ENCODE measurements at places on chromosomes 7 and 10.

DNA sequence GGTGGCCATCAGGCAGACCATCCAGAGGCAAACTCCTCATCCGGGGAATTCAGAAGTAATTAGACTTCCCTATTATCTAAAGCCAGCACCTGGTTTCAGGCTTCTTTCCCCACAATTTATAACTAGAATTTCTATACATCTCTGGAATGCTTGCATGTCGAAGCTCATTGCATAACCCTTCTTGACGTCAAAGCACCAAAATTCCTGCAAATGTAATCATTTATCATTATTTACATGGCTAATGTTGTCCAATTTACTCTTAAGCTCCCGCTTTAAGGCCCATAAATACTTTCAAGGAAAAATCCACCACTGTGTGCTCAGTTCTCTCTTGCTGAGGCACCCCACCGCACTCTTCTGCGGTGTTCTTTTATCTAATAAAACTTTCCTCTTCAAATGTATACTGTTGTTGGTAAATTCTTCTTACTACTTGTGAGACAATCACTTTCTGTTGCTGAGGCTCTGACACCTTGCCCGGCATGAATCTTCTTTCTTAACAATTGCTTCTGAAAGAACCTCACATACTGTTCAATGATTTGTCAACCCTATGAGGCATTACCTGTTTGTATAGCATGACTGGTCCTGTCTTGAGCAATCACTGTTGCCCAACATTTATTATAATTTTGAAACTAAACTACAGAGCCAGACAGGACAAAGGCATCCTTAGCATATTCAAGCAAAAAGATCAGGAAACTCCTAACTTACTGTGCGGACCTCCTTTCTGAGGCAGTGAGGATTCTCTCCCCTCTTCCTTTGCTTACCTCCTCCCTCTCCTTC is 17.4 kb upstream of the GPR141 start:
- DNase-seq, result no peak

GRCh38 chr10:84375011-84375410 is 46.6 kb downstream of the CCSER2 start:
- DNase-seq, result peak; percentile 77

- DNase-seq, result no peak
These were observed 15.4 kb downstream of the AQP1 start for GRCh38 chr7:30927040-30927439.

GRCh38 chr7:148014001-148014400 is 576.6 kb upstream of the C7orf33 start:
- no peak for DNase-seq

DNA sequence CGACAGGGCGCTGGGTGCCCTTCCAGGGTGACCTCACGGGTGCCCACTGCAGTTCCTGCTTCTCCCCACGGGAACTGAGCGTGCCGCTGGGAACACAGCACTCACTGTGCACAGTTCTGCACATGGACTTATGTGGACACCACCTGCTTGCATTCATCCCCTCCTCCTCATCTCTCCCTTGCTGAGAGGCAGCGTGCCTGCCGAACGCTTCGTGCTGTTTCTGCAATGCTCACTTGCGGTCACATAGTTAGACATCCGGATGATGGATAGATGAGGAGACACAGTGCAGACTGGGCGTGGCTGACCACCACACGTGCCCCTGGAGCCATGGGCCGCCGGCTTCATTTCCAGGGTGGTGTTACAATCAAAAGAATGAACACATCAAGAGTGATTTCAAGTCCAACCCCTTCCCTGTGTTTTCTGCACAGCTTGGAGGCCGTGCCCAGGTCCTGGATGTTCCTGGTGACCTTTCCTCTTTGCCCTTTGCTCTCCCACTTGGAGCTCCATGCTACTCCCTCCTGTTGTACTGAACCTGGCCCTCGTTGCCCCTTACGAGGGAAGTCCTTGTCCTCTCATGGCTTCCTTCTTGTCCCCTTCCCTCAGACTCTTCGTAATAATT is 119.4 kb downstream of the VIPR2 start:
- peak; percentile 74 for DNase-seq

DNA sequence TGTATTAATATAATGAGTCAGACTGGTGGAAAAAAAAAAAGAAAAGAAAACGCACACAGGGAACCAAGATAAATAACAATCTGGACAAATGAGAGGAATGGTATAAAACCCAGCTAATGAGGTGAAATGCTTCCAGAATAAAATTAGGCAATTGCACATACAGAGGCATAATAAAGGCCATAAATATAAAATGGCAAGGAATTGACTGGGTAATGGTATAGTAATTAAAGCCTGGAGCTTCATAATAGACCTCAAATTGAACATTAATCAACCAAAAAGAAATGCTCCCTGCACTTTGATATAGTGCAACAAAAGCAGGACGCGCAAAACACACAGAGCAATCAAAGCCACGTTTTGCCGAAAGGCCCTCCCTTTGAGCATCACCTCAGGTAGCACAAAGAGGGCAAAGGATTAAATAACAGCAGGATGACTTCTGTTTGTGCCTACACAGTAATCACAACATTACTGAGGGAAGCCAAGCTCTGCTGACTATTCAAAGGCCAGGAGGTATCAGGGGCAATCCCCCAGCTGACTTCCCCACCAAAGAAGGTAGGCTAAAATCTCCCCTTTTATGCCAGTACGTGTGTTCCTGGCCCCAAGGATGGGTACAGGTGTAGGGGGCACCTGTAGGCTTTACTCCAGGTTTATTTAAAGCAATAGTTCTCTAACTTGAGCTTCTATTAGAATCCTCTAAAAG is 343.7 kb downstream of the ELMO1 start:
- no peak for DNase-seq

- DNase-seq, result no peak
These were observed 3.6 kb downstream of the ADCK2 start for GRCh38 chr7:140676306-140676705.

GRCh38 chr10:35558276-35558675 is 46.9 kb upstream of the GJD4 start:
- DNase-seq, result no peak

DNA sequence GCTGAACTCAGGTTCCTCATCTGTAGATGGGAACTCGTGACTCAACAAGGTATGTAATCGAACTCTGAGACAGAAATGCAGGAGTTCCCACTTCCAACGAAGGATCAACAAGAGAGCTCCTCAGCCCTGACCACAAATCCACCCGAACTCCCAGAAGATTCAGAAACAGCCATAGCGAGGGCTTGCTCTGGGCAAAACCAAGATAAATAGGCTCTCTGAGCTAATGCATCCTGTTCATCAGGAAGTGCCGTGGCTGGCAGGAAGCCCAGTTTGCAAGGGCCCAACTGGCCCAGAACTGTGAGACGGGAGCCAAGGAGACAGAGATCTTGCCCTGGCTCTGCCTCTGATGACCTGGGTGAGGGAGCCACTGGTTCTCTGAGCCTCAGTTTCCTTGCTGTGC is 141.7 kb upstream of the PFKP start:
- peak; percentile 70 for DNase-seq

- no peak for DNase-seq
These were observed 3.5 kb downstream of the KCP start for GRCh38 chr7:128906766-128907559.

DNA sequence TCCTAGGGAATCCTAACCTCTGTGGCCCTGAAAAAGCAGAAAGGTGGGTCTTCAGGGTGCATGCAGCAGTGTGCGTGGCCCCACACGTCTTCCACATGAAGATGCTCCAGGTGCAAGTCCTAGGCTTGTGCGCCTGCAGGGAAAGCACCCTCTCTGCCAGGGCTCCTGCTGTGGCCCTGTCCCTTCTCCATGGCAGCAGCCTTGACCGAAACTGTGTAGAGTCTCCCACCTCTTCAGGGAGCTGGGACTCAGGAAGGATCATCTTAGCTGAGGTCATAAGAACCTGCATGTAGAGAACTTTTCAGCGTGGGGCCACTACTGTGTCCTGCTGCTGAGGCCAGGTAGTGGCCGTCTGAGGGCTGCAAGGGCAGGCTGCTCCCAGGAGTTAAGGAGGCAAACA is 6.3 kb upstream of the CSGALNACT2 start:
- no peak for DNase-seq

DNA sequence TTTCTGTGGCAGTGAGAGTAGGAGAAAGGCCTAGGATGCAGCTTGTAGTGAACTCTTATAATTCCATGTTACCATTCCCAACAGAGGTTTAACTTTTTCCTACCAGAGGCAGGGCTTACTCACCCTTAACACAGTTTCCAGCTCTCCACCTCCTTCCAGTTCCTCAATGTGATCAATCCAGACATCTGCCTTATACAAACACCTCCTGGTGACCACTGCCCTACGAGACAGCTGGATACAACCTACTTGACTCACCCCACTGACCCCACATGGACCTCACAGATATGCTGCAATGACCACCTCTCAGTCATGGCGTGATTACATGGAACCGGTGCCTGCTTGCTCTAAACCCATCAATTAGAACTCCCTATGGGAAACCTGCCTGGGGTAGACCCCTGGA is 326.5 kb downstream of the TNS3 start:
- DNase-seq, result no peak

- no peak for DNase-seq
These were observed 194.4 kb downstream of the PLXNA4 start for GRCh38 chr7:132381742-132382472.

DNA sequence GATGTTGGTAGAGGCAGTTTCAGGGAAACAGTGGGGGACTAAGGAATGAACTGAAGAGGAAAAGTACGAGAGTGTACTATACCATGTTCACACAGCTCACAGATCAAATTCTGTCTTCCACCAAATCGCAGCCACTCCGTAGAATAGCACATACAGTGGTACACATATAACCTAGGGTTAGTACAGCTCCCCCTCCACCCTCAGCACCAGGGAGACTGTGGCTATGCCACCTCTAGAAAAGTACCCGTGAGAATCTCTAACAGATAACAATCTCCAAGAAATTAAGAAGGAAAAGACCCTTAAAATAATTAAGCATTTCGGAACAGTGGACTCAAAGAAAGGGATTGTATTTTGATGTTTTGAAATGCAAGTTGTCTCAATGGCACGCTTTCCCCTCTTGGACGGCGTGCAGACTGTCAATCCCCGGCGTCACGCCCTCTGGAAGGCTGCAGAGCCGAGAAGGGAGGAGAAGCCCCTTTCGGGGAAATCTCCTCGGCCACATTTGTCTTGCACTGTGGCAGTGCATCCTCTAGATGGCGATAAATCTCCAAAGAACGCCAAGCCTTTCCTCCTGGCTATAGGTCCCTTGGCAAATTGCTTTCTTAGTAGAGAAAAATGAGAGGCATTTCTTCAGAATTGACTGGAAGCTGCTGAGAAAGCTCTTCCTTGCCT is 345.0 kb downstream of the REEP3 start:
- DNase-seq, result peak; percentile 76

GRCh38 chr7:45119550-45119949 is 8.1 kb upstream of the TBRG4 start:
- no peak for DNase-seq

GRCh38 chr10:127979566-127979965 is 72.7 kb downstream of the PTPRE start:
- DNase-seq, result no peak

GRCh38 chr7:94510582-94511496 is 1.2 kb downstream of the CASD1 start:
- peak; percentile 65 for DNase-seq

GRCh38 chr7:77649716-77650349 is 46.4 kb upstream of the RSBN1L start:
- no peak for DNase-seq

DNA sequence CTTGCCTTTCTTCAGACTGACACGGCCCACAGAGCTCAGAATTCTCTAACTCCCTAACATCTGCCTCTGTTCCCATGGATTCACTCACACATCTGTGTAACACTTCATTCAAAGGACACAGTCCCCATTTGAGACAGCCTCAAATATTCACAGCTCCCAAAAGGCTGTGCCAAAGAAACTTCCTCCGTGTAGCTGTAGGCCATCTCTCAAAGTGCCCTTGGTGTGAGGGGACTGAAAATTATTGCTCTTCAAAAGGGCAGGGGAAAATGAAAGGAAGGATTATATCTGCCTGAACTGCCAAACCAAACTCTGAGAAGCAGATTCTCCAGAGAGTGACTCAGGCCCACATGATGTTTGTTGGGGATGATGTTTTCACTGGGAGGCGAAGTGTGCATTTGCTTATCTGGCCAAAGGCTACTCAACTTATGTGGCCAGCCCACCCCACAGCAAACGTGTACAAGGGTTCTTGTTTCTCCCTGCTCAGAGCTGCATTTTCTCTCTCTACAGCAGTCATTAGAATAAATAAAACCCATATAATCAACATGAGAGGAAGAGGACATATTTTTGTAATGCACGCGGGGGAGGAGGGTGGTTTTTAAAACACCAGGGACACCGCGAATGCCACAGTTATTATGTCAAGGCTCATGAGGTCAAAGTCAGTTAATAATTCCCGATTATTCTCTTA is 302.4 kb upstream of the NFE2L3 start:
- DNase-seq, result no peak

GRCh38 chr10:75438275-75438674 is 6.9 kb downstream of the LRMDA start:
- DNase-seq, result no peak

DNA sequence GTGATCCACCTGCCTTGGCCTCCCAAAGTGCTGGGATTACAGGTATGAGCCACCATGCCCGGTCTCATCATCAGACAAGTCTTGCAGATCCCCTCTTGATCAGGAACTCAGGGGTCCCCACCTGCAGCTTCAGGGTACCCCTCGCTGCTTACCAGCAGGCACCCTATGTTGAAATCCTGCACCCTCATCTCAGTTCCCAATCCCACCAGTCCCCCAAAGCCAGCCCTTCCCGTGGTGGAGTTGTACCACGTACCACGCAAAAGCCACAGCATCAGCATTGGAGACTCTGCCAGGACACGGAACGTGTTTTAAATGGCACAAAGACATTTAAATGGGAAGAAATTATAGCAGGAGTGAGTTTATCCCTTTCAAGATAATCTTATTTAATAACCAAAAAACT is 202.0 kb downstream of the CUX1 start:
- DNase-seq, result no peak

DNA sequence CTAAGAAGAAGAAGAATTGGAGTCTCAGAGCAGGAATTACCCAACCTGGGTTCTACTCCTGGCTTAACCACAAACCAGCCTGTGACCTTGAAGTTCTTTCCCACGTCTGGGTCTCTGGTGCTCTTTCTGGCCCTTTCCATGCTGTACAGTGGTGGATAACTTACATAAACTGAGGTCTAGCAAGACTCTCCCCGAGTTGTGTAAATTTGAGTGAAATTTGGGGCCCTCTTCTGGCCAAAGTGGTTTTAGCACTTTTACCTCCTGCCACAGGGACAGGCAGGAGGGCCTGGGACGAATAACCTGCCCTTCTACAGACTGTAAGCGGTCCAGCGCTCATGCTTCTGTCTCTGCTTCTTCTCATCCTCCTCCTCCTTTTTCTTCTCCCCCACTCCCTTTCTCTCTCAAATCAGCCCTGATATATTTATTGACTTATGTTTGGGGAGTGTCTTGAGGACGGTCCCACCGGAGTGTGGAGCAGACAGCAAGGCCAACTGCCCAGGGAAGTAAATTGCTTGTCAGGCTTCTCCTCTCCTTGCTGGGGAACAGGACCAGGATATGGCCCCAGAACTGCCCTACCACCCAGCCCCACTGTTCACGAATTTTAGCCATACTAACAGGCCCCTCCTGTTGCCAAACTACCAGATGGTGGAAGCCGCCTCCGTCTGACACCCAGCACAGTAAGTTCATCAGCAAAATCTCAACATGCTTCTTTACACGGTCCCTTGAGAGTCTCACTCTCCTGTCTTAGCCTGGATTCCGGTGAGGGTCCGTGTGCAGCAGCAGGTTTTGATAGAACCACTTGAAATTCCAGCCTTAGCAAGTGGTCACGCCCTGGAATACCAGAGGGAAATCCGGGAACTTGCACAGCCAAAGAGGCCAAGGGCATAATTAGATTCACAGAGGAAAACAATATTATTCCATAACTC is 4.0 kb upstream of the SH3PXD2A start:
- DNase-seq, result peak; percentile 88
